Smooth muscle cell of the brain vasculature (primary cell): ENCODE measurements at places on chromosomes 12 and 14.

DNA sequence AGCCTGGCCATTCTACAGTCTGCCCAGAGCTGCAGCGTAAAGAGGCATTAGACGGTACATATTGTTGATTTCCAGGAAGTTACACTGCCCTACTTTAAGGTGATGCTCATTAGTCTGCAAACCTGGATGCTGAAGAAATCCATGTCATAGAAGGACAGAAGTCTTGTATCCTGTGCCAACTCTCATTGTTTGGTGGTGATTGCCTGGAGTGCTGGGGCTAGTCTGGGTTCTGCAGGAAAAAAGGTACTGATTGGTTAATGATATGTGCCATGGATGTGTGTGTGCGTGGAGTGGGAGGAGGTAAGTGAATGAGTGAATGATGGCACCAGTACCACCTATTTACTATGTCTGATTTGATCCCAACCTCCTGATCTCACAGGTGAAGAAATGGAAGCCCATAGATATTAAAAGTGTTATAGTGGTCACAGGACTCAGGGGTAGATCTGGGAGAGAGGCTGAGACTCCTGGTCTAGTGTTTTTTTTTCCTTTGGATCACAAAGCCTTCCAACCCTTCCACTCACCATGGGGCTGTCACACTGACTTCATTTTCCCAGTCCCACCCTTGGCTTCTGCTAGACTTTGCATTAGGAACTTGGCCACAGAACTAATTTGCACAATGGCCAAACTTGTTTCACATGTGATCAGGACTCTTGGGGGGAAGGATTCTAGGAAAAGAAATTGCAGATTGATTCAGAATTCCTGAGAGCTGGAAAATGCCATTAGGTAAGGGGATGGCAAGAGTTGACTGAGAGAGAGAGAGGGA lies 96.1 kb downstream of the TMX1 start:
- DNase-seq = no peak

GRCh38 chr12:70400124-70400523 lies 34.0 kb downstream of the KCNMB4 start:
- no peak for DNase-seq

DNA sequence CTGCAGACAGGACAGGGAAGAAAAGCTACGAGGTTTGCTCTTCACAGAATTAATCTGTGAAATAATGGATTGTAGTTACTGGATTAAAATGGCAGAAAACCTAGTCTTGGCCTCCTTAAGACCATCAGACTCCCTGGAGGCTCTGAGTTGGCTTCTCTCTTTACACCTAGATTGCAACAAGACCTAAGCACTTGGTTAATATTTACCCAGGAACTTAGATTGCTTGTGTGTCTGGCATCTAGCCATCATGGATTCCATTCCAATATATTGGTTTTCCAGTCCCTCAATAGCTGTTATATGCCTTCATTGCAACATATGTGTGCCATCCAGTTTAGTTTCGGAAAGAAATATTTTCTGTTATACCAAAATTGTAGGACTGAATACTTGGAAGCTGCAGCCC lies 1.9 kb upstream of the GTF2A1 start:
- no peak for DNase-seq

GRCh38 chr12:96015672-96016071 lies 19.5 kb upstream of the HAL start:
- DNase-seq = no peak

DNA sequence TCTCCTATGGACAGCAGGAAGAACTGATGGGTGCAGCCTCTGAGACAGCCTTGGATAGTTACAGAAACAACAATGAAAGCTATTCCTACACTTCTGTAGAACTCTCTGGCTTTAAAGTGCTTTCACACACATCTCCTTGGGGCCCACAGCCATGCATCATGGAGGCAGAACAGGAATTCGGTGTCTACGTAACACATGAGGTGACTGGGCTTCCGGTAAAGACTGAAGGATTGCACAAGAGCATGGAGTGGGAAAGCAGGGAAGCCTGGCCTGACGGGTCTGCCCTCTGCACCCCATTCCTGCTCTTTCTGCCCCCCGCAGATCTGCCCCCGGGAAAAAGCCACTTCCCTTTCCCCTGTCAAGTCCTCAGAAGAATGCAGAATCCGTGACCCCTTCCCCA lies 82.6 kb downstream of the VWF start:
- DNase-seq = no peak
